ENCODE measurements at places on chromosomes 13 and 19. TPM values are rescaled to one million over a fixed set of nuclear protein-coding genes. Genes with fewer than 3 reads are reported as not detected.

GRCh38 chr19:38663957-38664502, 16.6 kb downstream of the ACTN4 start:
- peak; percentile 76 for DNase-seq

Gene SIGLEC14
- 40.1 TPM for total RNA-seq

GRCh38 chr13:26382366-26382765, 128.4 kb downstream of the CDK8 start:
- no peak for DNase-seq

Gene C1QTNF9
- not detected for total RNA-seq

DNA sequence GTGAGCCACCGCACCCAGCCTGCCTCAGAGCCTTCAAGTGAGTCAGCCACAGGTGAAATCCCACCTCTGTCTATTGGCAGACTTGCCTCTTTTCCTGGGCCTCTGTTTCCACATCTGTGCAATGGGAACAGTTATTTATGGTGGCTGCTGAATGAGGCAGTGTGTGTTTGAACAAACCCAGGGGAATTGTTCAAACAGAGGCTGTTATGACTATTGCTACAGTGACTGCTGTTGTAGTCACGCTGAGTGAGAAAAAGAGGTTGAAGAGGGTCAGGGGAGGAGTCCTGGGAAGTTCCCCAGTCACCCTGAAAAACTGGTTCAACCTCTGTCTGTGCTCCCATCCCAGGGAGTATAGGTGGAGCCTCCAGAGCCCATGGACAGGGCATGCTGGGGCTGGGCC, at the start of gene CEACAM19:
CEACAM19 (plus strand) TSS at position 83 of the 400 bp plus-strand sequence. CDS start 450 bp downstream, outside the sequence.
- DNase-seq = no peak

- DNase-seq = no peak
These were observed 25.8 kb downstream of the NALCN start for GRCh38 chr13:101390461-101390860.

Gene COX6B1
- 574 TPM for total RNA-seq

GRCh38 chr19:18194554-18195238, 1.7 kb downstream of the MPV17L2 start:
- DNase-seq = peak; percentile 86

DNA sequence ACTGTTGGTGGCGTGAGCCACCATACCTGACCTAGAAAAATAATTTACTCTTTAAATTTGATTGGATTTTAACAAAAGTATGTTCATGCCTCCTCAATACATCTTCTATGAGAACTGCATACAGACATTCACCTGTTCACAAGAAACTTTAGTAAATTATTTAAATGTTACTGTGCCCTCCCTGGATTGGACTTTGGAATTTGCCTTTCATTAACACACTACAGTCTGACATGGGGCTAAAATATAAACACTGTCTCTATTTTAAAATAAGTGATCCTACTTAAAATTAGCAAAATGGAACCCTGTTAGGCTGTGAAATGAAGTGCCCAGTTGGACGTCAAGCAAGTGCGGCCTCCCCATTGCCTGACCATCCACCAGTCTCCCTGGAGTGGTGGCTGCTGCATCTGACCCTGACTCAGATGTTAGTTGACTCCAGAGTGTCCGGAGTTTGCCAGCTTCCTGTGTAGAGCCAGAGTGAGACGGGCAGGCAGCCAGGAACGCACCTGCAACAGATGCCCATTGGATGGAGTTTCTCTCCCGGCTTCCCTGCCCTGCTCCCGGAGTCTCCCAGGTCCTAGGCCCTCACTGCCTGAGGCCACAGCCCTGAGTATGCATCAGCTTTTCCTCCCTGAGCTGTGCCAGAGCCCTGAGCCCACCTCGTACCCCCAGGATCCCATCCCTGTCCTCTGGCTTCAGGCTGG, 45.9 kb upstream of the ATP11A start:
- DNase-seq = peak; percentile 29

- peak; percentile 85 for DNase-seq
These were observed 8.3 kb downstream of the IFNL3 start for GRCh38 chr19:39236527-39236926.

- DNase-seq = no peak
These were observed 4.0 kb upstream of the RFXAP start for GRCh38 chr13:36815062-36815461.

Data from spleen (tissue), 13 donors.